ENCODE measurements at places on chromosomes 2 and 18.

GRCh38 chr2:239289545-239289944, 111.3 kb downstream of the HDAC4 start:
- DNase-seq = no peak

DNA sequence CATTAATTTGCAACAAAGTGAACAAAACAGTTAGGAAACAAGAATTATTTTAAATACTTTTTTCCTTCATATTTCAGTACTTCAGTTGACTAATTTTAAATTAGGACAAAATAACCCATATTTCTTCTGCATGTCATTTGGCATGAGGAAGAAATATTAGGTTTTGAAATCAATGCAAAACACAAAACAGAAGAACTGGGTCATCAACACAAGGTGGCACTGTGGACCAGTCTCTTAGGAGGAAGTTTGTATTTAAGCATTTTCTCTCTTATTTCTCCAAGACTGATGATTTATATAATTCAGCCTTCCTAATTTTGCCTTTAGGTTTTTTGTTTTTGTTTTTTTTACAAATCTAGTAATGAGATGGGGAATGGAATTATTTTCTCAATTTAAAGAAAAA, 352.8 kb upstream of the KCNH7 start:
- peak; percentile 21 for DNase-seq

DNA sequence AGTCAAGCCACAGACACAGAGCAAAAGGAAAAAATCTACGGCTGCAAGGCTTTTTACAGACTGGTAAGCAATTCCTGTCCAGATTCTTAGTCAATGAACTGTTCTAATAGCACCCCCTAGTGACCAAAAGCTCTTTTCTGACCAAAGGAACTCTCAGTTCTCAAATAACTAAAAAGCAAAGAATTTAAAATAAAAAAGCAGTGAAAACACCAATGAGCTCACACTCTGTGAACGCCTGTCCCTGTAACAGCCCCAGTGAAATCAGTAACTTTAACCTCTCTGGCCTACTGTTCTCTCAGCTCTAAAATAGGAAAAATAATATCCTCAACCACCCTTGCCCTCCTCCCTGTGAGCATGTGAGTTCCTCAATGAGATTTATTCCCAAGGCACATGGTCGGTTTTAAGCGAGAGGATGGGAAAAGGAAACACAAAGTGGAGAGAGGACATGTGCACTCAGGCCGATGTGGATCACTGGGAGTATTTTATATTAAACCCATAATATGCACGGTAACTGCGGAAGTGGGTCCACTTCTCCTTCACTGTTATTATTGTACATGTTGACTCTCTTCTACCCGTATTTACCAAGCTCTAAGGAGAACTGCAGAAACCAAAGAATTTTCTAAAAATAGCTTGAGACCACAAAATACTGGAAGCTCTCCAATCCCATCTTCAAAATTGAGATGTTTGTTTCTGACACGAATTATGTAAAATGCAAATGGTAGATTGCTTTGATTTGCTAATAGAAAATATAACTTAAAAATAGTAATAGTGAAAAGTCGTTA, 128.5 kb downstream of the STK39 start:
- DNase-seq = peak; percentile 21

DNA sequence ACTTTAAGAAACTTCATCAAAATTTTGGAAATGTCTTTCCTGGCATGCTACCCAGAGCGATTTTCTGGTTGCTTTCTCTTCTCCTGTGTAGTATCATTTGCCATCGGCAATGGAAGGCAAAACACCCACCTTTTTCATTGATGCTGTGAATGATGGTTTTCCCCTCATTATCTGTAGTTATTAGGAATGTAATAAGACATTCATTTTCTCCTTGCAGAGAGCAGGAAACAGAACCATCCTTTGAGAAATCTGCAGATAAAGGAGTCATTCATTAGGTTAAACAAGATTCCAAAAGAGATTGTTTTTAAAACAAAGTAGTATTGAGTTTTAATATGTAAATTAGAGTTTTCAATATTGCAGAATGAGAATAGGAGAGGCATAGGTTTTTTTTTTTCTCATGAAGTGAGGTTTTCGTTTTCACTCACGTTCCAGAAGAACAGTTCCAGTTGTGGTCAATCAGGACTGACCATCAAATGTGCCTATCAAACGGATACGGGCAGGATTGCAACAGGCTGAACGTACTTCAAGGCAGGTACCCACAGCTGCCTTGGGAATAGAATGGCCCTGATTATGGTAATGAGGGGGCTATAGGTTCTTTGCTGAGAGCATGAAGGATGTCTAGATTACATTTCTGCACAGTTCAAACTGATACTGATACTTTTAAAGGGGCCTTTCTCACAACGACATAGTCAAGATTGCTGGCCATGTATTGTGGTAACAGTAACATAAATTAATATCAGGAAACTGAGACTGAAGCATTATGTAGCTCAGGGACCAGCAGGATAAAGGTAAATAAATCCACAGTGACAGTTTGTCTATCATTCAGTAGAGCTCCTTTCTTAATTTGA, 49.8 kb upstream of the PLA2R1 start:
- DNase-seq = no peak

DNA sequence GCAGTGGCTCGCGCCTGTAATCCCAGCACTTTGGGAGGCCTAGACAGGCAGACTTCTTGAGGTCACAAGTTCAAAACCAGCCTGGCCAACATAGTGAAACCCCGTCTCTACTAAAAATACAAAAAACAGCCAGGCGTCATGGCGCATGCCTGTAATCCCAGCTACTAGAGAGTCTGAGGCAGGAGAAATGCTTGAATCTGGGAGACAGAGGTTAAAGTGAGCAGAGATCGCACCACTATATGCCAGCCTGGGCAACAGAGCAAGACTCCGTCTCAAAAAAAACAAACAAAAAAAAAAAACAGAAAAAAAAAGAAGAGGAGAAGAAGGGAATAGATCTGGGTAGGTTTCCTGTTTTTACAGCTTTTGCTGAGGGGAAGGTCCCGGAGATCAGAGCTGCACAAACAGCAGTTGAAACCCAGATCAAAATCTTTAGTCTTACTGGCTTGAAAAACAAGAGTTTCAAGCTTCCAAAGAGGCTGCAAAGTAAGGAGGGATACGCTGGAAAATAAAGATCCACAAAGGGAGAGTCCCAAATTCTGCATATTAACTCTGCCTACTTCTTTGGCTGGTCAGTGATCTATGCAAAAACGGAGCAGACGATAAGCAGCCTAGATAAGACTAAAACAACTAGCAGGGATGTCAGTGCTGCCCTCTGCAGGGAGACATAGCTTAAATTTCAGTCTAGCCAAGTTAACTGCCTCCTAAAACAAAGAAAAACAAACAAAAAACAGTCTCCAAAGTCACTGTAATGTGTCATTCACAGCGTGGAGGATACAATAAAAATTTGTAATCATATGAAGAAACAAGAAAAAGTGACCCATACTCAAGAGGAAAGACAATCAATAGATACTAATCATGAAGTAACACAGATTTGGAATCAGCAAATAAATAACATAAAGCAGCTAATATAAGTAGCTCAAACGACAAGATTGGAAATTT, 74.1 kb downstream of the TLK1 start:
- peak; percentile 19 for DNase-seq

DNA sequence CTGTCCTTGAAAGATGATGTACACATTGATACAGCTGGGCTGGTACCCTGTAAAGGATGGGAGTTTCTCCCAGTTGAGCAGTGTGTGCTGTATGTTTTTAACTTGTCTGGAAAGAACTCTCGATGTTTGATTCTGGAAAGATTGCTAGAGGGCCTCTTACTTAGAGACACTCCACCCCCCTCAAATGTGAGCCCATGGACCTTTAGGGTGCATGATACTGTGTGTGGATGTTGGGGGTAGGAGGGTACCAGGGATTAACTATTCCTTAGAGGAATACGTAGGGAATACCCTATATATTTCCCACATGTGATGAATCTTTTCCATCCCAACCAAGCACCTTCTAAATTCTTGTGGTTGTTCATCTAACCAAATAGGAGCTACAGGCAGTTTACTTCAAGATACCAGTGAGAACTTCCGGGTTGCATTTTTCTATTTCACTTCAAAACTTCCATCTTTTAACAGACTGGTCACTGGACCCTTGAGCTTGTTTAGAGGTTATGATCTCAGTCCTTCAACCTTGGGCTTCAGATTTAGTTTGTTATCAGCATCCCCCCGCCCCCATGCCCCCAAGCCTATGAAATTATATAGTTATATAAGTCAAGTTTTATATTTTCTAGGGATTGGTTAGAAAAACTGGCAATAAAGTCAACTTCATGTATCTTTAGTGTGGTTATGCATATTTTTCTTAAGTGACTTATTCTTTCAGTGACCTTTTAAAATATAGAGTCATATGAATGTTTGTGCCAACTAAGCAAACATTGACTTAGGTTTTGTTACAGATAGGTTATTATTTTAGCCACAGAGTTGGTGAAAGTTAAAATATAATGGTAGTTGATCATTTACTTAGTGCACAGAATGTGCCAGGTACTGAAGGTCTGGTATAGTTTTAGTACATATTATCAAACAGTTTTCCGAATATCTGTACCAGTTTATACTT, 18.2 kb downstream of the AFTPH start:
- no peak for DNase-seq

GRCh38 chr2:172817411-172817810, 81.8 kb downstream of the RAPGEF4 start:
- no peak for DNase-seq

DNA sequence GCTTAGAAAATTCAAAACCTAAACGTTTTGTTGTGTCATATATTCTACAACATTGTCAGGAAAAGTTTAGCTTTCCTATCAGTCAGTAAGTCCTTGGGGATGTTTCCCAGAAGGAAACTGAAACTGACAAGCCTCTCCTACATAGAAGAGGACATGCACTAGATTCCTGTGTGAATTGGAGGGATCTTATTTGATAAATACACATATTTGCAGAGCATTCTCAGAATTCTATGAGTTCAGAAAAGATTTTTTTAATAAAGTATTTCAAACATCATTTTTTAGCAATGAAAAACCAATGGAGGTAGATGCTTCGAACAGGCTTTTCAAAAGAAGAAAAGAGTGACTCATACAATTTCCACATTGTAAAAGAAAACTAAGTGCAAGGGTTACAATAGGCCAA, 1706.7 kb downstream of the SUCLG1 start:
- no peak for DNase-seq

- no peak for DNase-seq
These were observed 33.9 kb downstream of the COX7A2L start for GRCh38 chr2:42327125-42327524.

All from HCT116 (cell line).